CD4-positive, alpha-beta T cell (primary cell): ENCODE measurements at places on chromosomes 7 and 10.
A peak's percentile ranks its signal among the peaks of the same experiment; 100 is the strongest.

DNA sequence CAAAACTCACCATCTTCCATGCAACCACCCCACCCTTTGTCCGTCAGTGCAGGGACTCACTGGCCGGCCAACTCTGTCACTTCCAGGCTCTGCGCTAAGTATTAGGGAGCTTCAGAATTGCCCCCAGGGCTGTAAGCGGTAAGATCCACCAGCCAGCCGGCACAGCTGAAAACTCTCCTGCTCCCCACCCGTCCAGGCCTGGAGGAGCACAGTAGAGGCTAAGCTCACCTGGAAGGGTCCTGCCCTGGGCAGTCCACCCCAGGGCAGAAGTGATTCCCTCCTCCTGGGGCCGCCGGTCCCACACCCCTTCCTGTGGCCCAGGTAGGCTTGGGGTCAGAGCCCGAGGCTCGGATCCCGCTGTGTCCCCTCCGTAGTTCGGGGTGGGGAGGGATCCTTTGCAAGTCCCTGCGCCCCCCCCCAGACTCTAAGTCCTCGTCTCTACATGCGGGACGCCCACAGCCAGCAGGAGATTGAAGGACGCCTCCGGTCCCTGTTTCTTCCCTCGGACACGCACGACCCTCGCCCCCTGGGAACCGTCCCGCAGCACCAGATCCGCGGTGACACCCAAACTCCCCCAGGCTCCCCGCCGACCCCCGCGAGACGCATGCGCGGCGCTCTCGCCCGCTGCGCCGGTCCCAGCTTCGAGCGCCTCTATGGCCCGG lies 138.9 kb downstream of the ARHGAP22 start:
- DNase-seq, result no peak

DNA sequence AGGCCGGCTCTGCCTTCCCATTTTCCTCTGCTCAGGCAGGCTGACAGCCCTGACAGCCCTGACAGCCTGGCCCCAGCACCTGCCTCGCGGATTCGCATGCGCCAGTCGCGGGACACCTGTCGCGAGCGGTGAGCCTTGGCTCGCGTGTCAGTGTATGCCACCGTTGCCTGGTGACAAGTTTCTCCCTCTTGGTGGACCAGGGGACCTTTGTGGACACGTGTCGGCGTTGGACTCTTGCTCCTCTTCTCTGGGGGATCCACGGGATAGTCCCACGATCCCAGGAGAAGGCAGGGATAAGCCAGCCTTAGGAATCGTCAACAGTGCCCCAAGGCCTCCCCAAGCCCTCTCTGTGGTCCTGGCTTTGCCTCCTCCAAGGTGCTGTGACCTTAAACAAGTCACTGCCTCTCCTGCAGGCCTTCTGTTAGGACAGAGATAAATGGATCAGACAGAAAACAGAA lies 18.1 kb upstream of the ZNF273 start:
- DNase-seq, result no peak

GRCh38 chr10:4189281-4189680 lies 404.3 kb upstream of the KLF6 start:
- DNase-seq, result no peak

DNA sequence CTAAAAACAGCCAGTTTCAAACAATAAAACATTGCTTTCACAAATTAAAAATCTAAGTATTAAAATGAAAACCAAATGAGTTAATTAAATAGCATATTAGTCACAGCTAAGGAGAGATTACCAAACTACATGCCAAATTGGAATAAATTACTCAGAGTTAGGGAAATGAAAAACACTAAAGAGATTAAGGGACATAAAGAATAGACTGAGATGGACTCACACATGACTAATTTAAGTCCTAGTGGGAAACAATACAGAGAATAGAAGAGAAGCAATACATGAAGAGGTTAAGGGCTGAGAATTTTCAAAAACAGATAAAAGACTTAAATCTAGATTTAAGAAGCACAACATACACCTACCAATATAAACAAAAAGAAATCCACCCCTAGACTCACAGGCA lies 110.6 kb downstream of the ZFAND4 start:
- DNase-seq, result no peak

DNA sequence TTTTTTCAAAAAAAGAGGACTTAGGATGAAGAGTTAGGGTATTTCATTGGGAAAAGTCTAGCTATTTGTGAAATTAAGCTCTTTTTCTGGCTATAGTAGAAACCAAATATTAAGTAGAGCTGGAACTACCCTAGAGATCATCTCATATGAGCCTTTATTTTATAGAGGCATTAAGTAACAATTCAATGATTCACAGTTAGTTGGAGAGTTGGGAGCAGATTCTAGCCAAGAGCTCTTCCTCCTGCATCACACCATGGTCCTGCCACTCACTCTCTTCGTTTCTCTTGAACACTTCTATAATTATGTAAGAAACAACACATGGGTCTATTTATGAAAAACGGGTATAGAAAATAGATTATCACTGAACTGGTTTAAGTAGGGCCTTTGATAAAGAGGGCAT lies 76.1 kb upstream of the ANK3 start:
- DNase-seq, result no peak

DNA sequence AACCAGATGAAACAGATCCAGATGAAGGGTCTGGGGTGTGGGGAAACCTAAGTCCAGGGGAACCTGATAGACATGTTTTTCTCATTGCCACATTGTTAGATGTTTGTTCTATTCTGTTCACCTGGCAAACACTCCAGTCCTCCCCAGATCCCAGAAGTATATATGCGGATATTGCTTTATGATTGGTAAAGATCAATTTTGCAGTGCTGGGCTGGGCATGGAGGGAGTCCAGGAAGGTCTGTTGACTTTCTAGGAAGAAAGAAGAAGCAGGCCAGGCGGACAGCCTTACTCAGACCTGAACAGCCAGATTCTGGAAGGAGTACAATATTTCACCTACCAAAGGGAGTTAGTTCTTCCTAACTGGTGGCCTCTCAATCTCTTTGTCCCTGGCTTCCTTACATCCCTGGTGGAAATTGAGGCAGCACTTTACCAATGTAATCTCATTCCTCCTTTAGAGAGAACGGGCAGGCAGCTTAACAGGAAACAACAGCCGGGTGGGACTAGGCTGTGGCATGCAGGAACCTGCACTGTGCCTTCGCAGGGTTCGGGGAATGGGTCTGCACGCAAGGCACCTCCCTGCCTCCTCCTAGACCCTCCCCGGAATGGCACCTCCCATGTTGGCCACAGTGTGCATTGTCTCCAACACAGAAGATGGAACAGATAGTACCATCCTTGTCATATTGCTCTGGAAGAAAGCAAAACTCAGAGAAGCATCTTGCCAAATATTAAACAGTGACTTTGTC lies 930 bp downstream of the GIMAP6 start:
- DNase-seq, result peak; percentile 15

DNA sequence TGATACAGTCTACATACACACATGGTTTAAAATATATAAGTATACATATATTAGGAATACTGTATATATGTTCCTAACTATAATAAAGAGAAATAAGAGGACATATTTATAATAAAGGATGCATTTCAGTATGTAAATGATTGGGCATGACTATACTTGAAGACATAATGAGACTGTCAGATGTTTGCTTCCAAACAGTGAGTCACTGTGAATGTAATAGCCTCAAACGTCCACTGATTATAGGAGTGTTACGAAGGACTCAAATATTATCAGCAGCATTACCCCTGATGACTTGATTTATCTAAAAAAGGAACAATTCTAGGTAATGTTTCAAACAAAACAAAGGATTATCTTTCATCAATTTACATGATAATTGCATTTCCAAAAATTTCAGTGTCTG lies 39.9 kb upstream of the NRBF2 start:
- DNase-seq, result no peak

GRCh38 chr7:38185395-38186307 lies 7.6 kb downstream of the STARD3NL start:
- no peak for DNase-seq

- DNase-seq, result peak; percentile 63
Observed at GRCh38 chr7:55254596-55255495, 110.3 kb upstream of the LANCL2 start.

DNA sequence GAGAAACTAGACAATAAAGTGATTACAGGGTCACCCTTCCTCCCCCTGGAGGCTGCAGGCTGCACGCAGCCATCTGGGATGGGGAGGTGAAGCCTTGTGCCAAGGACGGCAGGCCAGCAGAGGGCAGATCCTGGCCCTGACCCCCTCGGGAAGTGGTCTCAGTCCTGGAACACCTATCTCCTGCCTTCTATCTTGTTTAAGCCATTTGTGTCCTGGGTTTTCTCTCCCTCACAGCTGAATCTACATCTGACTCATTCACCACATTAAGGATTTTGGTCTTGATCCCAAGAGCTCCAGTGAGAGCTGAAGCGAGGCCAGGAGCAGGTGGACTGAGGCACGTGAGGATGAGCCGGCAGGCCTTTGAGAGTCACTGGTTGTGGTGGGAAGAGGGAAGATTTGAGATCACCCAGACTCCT lies 16.4 kb upstream of the PARP12 start:
- DNase-seq, result no peak

GRCh38 chr10:118621304-118621942 lies 26.0 kb upstream of the PRLHR start:
- no peak for DNase-seq

DNA sequence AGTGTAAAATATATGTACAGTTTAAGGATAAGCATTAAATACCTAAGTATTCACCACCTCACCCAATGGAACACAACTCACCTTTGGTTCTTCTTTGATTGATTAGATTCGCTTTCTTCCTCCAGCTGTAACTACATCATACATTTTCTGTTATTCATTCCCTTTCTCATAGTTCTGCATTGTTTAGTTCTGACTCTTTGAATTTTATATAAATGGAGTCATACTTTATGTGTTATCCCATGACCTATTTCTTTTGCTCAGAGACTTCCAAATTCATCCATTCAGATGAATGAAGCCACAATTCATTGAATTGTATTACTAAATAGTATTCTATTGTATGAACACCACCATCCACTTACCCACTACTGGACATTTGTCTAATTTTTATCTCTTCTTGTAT lies 12.3 kb downstream of the THNSL1 start:
- no peak for DNase-seq
